WTC11 (cell line): ENCODE measurements at places on chromosomes 2 and 18. TPM values are rescaled to one million over a fixed set of nuclear protein-coding genes. Genes with fewer than 3 reads are reported as not detected.

SLC35F6 gene
- 10.3 to 12.0 TPM (median 11.9 TPM) in 3 replicates for total RNA-seq

DNA sequence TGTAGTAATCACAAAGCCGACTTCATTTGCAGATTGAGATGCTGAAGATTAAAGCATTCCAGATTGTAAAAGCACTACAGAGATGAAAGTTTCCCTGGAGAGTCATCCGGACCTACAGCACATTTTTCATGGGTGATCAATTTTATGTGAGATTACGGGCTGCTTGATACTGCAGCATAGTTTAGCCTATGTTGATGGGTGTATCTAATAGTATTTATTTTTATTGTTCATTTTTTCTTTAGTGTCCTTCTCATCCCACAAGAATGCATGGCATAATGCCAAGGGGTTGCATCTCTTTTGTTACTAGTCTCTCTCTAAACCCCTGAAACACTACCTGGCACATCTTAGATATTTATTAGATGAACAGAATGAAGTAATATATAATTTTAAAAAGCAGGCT, 240.4 kb downstream of the MBD2 start:
- no peak overlapping the region for H3K4me3 ChIP-seq
- no peaks in the 10 kb centered on the region for H3K27me3 ChIP-seq
- peaks cover 12% of the 10 kb centered on the region for H3K36me3 ChIP-seq
- no peak for DNase-seq

GRCh38 chr2:63662028-63662804, 73.5 kb downstream of the MDH1 start:
- H3K4me1 ChIP-seq: peaks cover 18% of the 10 kb centered on the region
- H3K27ac ChIP-seq: no peak overlapping the region
- H3K27me3 ChIP-seq: no peaks in the 10 kb centered on the region
- H3K36me3 ChIP-seq: no peaks in the 10 kb centered on the region

DNA sequence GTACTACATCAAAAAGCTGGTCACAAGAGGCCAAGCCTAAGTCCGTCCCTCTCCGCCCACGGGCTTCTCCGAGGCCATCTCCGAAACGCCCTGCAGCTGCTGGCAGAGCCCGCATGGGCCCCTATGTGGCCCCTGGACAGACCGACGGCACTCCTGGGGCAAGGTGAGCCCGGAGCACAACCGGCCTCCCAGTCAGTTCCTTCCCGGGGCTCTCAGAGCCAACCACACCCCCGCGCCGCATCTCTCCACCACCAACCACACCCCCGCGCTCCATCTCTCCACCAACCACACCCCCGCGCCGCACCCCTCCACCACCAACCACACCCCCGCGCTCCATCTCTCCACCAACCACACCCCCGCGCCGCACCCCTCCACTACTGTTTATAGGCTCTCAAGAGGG, 93.5 kb downstream of the ZNF516 start:
- DNase-seq: no peak
- H3K36me3 ChIP-seq: no peaks in the 10 kb centered on the region; the same call in 1 of the 2 replicates
- no peak overlapping the region for H3K27ac ChIP-seq
- H3K4me1 ChIP-seq: peaks cover 18% of the 10 kb centered on the region

DNA sequence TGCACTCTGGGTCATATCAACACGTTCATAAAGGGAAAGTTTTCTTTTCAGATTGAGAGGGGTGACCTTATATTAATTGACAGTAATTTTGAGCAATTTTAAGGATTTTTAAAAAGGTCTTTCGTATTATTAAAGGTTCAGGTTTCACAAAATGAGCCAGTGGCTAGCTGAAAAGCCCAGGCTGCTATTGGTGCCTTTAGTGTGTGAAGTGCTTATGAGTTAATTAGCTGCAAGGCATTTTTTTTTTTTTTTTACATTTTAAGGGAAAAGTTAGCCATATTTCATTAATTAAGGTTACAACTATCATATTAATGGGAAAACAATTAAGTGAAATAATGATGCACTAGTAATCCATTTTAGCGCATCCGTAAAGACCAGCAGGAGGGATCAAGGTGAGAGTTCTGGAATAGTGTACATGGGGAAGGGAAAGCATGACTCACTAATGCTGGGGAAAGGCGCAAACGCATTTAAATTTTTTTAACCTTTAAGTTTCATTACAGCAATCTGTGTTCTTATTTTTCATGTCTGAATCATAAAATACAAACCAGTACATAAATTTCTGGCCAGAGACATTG, 200.0 kb downstream of the ZNF407 start:
- no peaks in the 10 kb centered on the region for H3K27me3 ChIP-seq
- 0 out of 2 replicates have a peak overlapping the region, but pooled peaks have one; percentile 58 for H3K27ac ChIP-seq
- no peak for DNase-seq
